Activated CD8-positive, alpha-beta T cell treated with anti-CD3 and anti-CD28 coated beads, Interleukin-2, amount 10 ng/mL, durations not matched to agents 7 days and 5 days (primary cell): ENCODE measurements at places on chromosomes 3 and 15. TPM values are rescaled to one million over a fixed set of nuclear protein-coding genes. Genes with fewer than 3 reads are reported as not detected.

- H3K4me1 ChIP-seq = peaks cover 10% of the 10 kb centered on the region
- no peak overlapping the region for H3K4me3 ChIP-seq
- no peaks in the 10 kb centered on the region for H3K27me3 ChIP-seq
- H3K36me3 ChIP-seq = no peaks in the 10 kb centered on the region
These were observed 17.6 kb downstream of the ACAD11 start for GRCh38 chr3:132641837-132642538.

DNA sequence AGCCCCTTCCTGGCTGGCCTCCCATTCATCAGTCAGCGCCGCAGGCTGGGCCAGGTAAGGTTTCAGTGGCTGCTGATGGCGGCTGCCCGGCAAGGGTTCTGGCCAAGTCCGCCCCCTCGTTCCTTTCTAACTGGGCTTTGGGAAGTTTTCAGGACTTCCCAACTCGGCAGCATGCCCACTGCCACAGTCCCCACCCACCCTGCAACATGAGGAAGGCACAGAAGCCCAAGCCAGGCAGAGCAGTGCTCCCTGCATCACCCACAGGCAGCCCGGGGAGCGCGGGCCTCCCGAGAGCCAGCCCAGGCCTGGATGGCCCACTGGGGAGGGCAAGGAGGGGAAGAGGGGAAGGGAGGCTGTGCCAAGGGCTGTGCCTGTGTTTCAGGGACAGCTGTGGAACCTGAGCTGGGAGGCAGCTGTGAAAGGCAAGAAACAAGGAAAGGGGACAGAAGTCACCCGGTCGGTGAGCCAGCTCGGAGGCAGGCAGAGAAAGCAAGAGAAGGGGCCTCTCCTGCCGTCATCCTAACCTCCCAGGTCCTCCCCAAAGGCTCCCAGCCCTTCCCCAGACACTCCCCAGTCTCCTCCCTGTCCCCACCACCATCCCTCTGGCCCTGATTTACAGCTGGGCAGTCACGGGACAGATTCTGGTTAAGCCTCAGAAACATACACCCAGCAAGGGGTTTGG is 73.9 kb downstream of the CPN2 start:
- H3K4me1 ChIP-seq = peaks cover 5% of the 10 kb centered on the region
- H3K4me3 ChIP-seq = no peak overlapping the region
- no peak overlapping the region for H3K27ac ChIP-seq
- no peaks in the 10 kb centered on the region for H3K36me3 ChIP-seq
- peaks cover 3% of the 10 kb centered on the region for H3K27me3 ChIP-seq

- H3K4me1 ChIP-seq = no peaks in the 10 kb centered on the region
- peaks cover 14% of the 10 kb centered on the region for H3K36me3 ChIP-seq
- DNase-seq = no peak
- no peak overlapping the region for H3K4me3 ChIP-seq
- no peak overlapping the region for H3K27ac ChIP-seq
- no peaks in the 10 kb centered on the region for H3K27me3 ChIP-seq
These were observed 33.9 kb downstream of the RLBP1 start for GRCh38 chr15:89187301-89187985.

GRCh38 chr3:60076331-60076730 is 1026.5 kb upstream of the CFAP20DC start:
- no peaks in the 10 kb centered on the region for H3K27me3 ChIP-seq
- H3K36me3 ChIP-seq = peaks cover 8% of the 10 kb centered on the region
- peak overlapping the region; percentile 13 for H3K4me3 ChIP-seq
- H3K4me1 ChIP-seq = peaks cover 39% of the 10 kb centered on the region

Gene CD86
- 0.95 TPM for total RNA-seq

Gene FOXB1
- total RNA-seq = 0.50 TPM

Gene FILIP1L
- 1.7 TPM for total RNA-seq
